ENCODE measurements at places on chromosomes 5 and 9.

DNA sequence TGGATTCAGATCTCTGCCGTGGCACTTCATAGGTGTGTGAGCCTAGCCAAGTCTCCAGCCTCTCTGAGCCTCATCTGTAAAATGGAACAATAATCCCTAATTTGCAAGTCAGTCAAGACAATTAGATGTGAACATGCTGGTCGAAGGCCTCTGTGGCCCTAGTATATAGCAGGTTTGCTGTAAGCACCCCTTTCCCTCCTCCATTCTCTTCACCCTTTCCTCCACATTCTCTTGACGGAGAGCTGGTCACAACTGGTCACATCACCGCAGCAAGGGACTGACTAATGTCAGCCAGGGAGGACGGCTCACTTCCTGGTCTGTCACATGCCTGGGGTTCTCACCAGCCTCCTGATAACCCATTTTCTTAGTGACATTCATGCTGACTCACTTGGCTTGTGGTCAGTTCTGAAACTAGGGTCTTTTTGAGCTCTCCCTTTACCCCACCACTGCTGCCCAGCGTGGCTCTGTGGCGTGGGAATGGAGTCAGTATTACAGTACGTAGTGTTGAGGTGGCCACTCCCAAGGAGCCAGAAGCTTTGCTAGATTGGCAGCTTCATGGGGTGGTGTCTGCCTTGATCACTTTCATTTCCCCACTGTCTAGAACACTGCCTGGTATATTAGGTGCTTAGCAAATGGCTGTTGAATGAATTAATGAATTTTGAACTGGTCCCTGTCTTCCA lies 47.8 kb downstream of the ERGIC1 start:
- DNase-seq: no peak

GRCh38 chr5:77952636-77953212 lies 176.6 kb upstream of the TBCA start:
- DNase-seq: no peak

- no peak for DNase-seq
These were observed 3.7 kb downstream of the SEMA4D start for GRCh38 chr9:89494199-89494598.

- DNase-seq: no peak
These were observed 9.7 kb upstream of the PDCD1LG2 start for GRCh38 chr9:5500441-5501235.

DNA sequence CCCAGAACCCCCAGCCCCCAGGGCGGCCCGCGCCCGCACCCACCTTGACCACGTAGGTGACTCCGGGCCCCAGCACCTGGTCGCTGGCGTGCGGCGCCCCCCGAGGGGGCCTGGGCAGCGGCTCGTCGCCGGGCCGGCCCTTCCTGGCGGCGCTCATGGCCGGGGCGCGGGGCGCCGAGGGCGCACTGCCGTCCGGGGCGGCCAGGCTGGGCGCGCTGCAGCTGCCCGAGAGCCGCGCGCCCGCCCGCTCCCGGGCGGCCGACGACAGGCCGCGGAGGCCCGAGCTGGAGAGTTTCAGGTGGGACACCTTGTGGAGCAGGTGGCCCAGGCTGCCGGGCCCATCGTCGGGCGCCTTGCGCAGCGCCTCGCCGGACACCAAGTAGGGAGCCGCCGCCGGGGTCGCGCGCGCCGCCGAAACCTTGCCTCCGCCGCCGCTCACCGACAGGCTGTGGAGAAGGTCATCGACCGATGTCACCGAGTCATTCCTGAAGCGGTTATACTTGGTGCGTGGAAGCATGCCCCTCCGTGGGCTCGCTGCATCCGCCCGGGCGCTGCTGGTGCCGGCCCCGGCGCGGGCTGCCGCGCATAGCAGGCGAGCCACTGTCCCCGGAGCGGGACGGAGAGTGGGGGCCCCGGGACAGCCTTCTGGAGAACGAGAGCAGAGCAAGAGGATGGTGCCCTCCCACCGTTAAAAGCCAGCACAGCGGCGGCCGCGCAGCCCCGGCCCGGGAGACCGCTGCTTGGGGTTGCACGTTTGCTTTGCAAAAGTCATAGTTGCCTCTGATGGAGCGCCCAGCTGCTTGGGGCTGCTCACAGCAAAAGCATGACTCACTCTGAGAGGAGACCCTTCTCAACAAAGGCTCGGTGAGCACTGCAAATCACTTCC lies at the start of gene SHC3:
SHC3 (minus strand) TSS at position 875 of the 886 bp plus-strand sequence; CDS start at position 517, 358 bp downstream.
- no peak for DNase-seq

DNA sequence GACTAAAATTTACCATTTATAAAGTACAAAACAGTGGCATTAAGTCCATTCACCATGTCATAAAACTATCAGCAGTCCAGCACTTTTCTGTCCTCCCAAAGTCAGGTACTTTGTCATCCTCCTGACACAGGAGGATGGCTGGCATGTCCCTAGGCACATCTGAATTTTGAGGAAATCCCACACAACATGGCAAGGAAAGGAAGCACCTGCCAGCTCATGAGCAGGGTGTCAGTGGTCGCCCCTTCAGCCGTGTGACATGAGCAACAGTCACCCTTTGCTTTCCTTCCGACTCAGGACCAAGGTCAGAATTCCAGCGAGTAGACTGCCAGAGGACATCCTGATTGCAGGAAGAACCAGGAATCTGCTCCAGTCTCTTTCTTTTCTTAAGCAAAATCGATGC lies 77.1 kb downstream of the PPARGC1B start:
- DNase-seq: no peak

DNA sequence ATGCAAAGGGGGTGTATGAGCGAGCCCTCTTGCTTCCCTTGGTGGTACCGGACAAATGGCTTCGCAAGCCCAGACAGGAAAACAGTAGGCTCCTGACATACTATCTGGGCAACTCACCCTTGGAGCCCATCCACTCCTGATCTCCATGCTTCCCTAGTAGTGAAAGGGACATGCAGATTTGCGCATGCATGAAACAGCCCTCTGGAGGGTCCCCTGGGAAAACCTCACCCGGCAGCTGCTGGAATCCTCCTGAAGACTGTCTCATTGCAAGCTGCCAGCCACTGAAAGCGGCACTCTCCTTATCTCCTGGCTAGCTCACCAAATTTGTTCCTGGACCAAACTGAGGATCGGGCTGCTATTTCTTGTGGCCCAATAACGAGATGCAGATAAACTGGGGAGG lies 10.2 kb downstream of the ZNF169 start:
- peak; percentile 89 for DNase-seq

DNA sequence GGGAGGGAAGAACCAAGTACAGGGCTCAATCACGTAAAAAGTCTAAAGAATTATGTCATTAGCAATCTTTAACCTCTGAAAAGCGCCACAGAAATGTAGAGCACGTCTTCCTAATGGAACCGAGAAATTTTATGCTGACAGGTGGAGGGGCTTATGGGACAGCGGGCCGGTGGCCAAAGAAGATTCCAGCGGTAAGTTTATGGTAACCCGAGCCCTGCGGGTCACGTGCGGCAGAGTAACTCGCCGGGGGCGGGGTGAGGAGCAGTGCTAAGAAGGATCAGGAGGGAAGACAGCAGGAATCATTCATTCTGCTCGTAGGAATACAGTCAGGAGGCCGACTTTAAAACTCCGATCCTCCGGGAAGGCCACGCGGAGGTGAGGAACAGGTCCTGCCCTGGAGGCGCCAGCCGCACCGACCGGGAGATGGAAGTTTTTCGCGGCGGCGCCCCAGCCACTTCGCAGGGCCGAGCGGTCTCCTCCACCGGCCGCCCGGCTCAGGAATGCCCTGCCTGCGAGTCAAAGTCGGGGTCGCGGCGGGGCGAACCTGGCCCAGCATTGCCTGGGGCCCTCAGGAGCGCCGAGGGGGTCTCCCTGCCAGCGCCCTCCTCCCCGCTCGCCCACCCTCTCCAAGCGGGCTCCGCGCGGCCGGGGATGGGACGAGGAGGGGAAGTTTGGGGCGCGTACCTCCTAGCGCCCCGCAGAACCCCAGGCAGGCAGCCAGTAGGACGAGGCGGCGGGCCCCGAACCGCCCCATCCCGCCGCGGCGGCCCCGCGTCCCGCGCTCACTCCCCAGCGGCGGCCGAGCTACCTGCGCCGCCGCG lies 101.8 kb downstream of the ESM1 start:
- DNase-seq: peak; percentile 51

Measured in NCI-H524 (cell line).